ENCODE measurements at places on chromosomes 3 and 15.
A peak's percentile ranks its signal among the peaks of the same experiment; 100 is the strongest.

DNA sequence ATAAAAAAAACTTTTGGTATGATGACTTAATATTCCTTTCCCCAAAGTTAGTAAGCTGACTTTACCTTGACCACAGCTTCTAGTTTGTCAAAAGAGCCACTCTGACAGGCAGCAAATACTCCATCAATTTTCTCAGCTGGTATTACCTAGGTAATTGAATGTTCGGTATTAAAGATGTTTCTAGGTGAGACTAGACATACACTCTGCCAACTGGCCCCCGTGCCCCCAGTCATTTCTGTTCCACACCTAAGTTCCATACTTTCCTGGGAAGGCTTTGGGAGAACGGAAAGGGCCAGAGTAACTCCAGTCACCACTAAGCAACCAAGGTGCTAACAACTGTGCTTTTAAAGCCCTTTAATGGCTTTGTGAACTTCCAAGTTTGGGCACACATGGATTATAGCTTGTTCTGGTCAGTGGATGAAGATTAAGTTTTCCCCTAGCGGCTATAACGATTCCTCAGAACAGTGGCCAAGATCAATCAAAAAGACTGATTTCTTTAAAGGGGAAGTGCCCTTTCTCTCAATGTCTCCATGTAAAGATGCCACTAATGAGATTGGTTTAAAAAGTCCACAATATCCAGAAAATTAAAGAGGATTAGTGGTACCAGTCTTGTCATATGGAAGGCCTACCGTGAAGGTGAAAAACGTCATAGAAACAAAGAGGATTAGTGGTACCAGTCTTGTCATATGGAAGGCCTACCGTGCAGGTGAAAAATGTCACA, 7.0 kb downstream of the EIF4A2 start:
- DNase-seq: peak; percentile 60

GRCh38 chr3:161552984-161553560, 56.5 kb downstream of the OTOL1 start:
- no peak for DNase-seq

DNA sequence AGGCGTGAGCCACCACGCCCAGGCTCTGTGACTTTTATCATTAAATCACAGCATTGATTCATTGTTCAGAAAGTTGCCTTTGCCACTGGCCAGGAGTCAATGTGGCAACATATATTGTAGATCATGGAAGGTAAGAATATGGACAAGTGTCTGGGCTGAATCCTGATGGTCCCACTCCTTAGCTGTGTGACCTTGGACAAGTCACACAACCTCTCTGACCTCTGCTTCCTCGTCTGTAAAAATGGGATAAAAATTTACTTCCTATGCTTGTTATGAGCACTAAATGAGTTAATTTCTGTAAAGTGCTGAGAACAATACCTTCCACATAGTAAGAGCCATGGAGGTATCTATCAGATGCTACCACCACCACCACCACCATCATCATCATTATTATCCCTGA, 103.5 kb upstream of the RAD18 start:
- DNase-seq: no peak

DNA sequence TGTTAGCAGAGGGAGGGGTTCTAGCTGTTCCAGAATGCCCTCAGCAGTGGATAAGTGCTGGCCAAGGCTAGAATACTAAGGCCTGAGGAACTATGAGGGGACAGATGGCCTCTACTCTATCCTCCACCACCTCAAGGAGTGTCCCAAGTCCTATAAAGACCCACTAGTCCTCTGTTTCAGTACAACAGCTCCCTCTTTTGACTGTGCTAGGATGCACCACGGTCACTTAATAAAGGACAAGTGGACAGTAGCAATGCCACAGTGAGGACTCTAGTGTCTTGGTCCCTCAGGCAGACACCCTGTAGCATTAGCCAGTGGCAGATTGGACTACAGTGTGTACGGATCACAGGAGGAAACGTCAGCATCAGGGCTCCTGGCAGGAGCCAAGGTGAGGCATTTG, 171.8 kb upstream of the PROK2 start:
- DNase-seq: no peak

GRCh38 chr15:39074341-39074985, 506.4 kb upstream of the THBS1 start:
- DNase-seq: no peak

DNA sequence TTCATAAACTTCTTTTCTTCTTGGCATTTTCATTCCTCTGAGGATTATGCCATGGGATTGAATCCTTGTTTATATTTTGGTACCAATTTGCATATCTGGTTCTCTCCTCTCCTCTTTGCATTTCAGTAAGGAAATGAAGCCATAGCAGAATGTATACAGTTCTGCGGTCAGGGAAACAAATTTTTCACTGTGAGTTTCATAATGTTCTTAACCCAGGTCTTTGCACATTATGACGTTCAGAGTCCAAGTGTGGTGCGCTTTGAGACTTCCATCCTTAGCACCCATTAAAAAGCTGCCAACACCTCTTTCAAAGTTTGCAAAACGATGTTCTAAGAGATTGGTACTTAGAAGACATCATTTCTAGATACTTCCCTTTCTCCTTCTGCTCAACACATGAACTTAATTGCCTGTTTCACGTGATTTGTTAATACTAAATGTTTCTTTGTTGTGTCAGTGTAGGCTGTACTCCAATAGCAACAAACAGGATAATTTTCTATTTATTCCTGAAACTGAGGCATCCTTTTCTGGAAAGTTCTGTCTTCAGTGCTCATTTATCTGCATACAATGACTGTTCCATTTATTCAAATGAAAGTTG, 953.1 kb upstream of the NR2F2 start:
- no peak for DNase-seq

DNA sequence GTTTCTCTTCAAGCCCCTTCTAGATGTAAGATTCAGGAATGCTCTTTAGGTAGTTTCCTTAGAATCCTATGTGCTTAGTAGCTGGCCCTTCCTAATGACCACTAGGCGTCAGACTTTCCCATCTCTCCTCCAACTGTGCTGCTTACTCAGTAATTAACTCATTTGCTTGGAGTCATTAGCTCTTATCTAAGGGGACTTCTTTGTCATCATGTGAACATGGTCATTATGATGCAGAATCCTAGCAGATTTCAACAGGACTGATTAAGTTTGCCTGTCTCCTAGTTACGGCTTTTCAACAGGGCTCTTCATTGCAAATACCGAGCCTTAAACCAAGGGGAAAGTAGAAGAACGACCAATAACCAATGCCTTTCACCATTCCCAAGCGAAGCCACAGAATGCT, 46.4 kb downstream of the GJD2 start:
- DNase-seq: peak; percentile 28

DNA sequence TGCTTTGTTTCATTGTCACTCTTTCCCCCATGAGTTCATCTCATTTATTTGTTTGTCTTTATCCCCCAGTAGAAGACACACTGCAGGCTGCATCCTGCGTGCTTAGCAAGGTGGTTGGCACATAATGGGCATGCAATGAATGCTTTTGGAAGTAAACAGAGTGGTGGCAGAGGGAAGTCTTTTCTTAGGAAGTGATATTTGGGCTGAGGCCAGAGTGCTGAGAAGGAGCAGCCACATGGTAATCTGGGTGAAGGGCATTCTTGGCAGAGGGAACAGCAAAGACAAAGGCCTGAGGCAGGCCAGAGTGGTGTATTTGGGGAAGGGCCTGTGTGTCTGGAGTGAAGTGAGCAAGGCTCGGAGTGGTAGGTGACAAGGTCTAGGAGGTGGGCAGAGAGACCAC, 17.7 kb upstream of the ADAMTS7 start:
- no peak for DNase-seq

- peak; percentile 18 for DNase-seq
Observed at GRCh38 chr15:72958634-72959033, 93.6 kb upstream of the NEO1 start.

DNA sequence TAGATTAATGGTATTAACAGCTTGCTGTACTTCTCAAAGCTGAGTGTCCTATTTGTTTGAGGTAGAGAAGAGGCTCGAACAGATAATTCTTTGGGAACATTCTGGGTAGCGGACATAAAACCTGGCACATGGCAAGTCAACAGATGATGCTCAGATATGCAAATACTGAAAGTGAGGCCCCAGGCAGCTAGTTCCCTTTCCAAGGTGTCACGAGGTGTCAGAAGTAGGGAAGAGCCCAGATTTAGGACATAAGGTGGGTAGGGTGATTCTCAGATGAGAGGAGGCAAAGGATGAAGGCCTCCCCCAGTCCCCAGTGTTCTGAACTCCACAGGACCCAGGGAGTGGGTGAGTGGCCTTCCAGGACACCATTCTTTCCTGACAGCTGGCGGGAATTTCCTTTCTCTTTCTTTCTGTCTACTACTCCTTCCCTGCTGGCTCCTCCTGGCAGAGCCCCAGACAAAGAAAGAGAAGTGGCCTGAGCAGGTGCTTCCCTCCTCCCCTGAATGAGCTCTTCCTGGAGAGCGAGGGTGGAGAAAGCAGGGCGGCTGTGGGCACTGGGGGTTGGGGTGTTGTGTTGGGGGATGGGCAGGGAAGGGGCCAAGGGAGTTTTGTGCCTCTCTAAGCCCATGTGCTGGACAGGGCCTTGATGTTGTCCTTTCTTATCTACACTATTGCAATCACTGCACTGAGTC, 87.5 kb downstream of the CORO2B start:
- no peak for DNase-seq

- no peak for DNase-seq
Observed at GRCh38 chr3:151387432-151387831, 2.9 kb upstream of the P2RY12 start.

DNA sequence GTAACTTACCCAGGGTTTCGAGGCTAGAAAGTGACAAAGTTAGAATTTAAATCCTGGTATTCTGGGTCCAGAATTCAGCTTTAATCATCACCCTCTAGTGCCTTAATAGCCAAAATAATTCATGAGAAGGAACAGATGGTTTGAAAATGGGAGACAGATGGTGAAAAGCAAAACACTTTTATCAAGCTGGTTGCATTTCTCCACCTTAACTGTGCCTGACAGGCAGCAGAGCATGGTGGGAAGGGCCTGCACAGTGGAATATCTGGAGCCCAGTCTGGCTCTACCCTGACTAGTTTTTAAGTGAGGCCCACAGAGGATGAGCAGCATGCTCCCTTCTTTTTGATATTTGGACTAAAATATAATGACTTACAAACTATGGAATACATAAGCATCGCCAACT, 35.6 kb upstream of the RASGRP1 start:
- no peak for DNase-seq

DNA sequence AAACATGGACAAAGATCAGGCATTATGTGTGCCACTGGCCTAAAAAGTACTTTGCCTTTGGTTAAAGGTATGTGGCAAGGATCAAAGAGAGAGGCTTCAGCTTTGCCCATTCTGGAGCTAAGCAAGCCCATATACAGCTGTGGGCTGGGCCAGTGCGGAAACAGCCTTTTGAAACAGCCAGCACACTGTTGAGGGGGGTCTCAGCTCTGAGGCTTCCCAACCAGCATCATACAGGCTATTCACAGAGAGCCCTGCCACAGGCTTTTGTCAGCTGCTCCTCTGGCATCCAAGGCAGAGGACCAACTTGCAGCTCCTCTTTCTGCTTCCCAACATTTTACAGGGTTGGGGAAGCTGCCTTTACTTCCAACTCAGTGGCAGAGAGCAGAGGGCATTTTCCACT, 63.2 kb upstream of the FOXB1 start:
- DNase-seq: no peak

DNA sequence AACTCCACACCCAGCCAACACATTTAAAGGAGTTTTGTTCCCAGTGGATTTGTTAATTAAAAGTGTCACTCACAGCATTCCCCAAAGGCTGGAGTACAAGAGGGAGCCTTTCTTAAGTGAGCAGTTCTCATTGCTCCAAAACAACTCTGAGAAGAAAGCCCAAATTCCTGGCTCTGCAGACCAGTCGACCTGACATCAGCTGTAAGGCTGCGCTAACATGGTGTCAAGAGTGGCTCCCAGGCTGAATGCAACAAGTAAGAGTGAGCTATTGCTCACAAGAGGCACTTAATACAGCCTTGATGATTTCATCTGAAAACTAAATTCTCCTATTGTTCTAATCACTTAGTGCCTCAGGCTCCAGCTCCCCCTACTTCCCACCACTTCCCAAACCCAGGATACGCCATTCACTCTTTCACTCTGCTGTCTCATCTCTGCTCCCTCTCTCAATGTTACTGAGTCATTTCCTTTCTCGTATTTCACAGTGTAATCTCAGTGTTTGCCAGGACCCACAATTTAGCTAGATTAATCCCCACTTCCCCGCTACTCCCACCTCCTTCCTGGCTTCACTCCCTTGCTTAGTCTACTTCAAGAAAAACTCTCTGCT, 81.8 kb downstream of the WWTR1 start:
- DNase-seq: peak; percentile 96

- no peak for DNase-seq
Observed at GRCh38 chr15:73165844-73166243, 113.6 kb downstream of the NEO1 start.

GRCh38 chr15:70120958-70121623, 23.4 kb upstream of the TLE3 start:
- no peak for DNase-seq

DNA sequence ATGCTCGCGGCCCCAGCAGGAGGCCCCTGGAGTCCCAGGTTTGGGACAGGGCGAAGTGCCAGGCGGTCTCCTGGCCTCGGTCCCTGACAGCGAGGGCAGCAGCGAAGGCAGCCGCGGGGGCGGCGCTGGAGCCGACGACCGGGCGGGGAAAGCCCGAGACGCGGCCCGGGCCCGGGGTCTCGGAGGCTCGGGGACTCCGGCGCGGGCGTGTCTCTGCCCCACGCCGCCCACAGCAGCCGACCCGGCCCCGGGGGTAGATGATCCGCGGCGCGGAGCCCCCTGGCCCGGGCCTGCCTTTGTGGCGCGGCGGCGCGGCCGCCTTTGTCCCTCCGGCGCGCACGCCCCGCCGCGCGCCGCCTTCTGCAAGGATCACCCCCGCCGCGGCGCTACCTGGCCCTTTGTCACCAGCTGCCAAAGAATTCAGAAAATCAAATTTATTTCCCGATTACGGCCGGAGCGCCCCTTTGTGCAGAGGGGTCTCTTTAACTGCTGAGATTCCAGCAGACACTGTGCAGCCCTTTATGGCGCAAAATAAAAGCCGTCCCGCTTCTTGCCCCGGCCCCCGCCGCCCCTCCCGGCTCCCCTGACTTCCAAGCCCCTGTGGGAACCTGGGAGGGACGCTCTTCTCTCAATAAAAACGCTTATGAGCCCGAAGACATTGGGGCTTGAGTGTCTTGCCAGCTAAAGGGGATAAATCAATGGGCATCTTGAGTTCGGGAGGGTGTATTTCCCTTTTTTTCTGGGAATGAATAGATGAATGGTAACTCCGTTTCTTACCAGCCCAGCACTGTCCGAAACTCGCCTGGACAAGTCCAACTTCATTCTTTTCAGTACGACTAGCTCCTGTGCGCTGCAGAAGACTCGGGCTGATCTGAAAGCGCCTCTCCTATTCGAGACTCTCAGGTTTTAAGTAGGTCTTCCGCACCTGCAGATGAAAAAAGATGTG, 68.4 kb downstream of the HES1 start:
- no peak for DNase-seq

GRCh38 chr3:46449755-46450552, 14.8 kb downstream of the LTF start:
- no peak for DNase-seq

Data from kidney tubule cell (primary cell).